G401 (cell line): ENCODE measurements at places on chromosomes 13 and 19.

DNA sequence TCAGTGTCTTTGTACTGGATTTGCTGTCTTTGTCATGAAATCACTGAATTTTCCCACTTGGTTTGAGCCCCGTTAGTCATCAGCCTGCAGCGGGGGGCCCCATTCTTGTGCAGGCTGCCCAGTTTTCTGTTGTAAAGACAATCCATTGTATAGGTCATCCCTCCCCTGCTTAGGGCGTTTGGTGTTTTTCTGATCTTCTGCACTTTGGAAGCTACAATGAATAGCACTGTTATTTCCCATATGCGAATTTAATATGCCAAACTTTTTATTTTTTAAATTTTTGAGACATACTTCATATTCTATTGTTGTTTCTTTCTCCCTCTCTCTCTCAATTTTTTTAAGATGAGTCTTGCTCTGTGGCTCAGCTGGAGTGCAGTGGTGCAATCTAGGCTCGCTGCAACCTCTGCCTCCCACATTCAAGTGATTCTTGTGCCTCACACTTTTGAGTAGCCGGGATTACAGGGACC, 9.0 kb downstream of the SLC27A1 start:
- no peak for DNase-seq

- peak; percentile 77 for DNase-seq
These were observed 151.7 kb downstream of the LHFPL6 start for GRCh38 chr13:39451301-39451700.

GRCh38 chr13:105220881-105221280, 1314.6 kb downstream of the EFNB2 start:
- no peak for DNase-seq

GRCh38 chr19:44812142-44812718, 3.3 kb downstream of the BCAM start:
- no peak for DNase-seq

DNA sequence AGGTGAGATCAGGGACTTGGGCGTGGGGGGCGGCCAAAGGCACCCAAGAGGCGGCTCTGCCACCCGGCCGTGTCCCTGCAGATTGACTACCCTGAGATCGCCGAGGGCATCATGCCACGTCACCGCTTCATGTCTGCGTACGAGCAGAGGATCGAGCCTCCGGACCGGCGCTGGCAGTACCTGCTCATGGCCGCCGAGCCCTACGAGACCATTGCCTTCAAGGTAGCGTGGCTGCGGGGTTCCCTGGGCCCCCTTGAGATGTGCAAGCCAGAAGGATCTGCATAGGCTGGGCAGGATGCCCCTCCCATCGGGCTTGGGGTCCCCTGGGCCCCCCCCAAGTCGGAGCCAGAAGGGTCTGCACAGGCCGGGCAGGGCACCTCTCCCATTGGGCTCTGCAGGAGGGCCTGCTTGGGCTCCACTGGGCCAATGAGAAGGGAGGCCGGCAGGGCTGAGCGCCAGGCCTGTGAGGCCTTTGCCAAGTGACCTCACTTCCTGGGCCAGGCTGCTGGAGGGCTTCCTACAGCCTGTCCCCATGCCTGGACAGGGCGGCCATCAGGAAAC, 2.2 kb upstream of the AMH start:
- DNase-seq: peak; percentile 48

DNA sequence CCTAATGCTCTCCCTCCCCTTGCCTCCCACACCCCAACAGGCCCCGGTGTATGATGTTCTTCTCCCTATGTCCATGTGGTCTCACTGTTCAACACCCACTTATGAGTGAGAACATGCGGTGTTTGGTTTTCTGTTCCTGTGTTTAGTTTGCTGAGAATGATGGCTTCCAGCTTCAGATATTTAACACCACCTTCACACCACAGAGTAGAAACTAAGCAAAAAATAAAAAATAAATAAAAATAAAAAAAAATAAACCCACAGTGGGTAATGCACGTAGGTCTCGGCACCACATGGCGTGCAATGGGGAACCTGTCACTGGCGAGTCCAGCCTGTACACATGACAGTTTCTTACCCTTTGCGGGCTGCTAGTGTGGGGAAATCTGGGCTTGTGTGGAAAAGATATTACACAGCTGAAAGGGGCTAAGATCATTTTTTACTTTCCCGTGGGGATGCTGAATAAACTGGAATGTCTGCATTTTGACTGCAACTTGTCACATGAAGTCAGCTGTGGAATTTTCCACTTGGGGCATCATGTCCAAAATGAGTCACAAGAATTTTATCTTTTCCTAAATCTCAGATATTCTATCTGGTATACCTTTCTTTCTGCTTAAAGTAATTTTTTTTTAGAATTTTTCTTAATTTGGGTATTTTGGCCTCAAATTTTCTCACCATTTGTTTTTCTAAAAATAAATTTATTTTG, 170.5 kb downstream of the IRS2 start:
- DNase-seq: no peak

- DNase-seq: no peak
These were observed 24.1 kb upstream of the WDR18 start for GRCh38 chr19:960020-960419.

- peak; percentile 72 for DNase-seq
These were observed 12.4 kb downstream of the ZIC2 start for GRCh38 chr13:99993660-99994637.

DNA sequence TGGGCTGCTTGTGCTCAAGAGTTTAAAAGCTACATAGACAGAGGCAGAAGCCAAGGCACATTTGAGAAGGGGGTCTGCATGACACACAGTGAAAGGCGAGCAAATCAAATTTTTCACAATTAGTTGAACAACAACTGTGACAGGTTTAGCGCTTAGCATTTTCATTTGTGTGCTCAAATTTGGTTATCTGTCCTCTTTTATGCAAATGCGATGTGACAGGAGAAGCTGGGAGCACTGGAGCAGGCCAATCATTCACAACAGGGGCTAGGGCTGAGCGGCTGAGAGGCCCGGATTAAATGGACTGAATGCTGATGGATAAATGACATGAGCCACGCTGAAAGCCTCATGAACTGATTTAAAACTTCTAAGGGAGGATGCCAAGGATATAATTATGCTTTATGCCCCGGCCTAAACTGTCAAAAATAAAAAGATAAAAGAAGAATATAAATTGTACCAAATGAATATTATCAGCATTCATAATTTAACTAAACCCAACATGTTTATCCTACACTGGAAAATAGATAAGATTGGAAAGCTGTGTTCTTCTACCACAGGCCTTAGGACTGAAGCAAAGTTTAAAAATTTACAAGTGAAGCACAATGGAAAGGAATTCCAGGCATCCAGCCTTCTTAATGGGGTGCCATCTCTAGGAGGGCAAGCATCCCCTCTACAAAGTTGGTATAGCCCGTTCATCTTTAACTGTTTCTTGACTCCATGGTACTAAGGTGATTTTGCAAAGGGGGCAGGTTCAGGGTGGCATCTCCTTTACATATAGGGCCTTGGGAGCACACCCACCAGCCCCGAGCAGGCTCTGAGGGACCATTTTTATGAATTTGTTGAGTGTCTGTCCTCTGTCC, 117.9 kb downstream of the RBM26 start:
- DNase-seq: peak; percentile 43

GRCh38 chr19:46068345-46069258, 27.8 kb upstream of the IGFL4 start:
- DNase-seq: no peak

- DNase-seq: peak; percentile 40
These were observed 28.8 kb downstream of the EPN1 start for GRCh38 chr19:55703790-55704215.

DNA sequence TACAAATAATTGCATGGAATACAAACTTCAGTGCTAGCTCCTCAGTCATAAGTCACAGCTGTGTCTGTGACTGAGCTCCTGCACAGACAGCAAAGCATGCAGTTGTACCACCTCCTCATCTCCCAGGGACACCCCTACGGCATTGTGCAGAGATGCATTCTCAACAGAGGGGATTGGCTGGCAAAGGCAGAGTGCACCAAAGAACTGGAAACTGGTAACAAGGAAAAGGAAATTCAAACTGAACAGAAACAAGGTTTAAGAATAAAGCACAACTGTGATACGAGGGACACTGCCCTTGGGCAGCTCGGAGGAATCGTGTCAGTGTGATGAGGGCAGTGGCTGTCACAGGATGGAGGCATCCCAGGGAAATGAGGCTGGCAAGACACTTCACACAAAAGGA, 126.1 kb upstream of the SOX1 start:
- DNase-seq: no peak

DNA sequence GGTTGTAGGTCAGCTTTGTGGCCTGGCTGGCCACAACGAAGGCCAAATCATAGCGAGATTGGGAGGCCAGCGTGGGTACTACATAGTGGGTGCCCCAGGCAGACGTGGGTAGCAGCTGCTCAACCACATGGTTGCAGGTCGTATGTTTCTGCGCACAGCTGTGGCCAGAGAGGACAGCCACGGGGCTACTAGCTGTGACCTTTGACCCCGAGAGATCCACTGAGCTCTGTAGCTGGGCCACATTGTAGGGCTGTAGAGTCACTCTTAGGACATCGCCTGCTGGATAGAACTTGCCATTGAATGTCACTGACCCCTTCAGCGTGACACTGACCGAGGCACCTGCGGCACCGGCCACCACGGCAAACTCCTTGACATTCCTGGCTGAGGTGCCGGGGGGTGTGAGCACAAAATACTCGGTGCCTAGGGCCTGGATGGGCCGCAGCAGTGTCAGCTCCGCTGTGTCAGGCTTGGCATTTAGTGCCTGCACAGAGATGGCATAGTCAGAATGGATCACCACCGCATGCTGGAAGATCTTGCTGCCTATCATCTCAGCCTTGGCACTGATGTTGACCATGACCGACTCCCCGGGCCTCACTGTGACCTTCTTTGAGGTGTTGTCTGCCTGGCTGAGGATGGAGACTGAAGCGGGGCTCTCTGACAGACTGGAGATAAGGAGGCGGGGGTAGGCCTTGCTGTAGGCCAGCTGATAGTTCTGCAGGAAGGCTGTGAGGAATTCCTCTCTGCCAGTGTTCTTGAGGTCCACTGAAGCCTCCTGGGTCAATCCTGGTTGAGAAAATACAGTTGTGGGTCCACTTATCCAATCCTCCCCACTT, 6.7 kb downstream of the FCGBP start:
- DNase-seq: no peak

GRCh38 chr19:7676376-7676775, 514 bp upstream of the MCEMP1 start:
- DNase-seq: no peak

- peak; percentile 29 for DNase-seq
These were observed 1.7 kb downstream of the DPY19L3 start for GRCh38 chr19:32407004-32407992.

GRCh38 chr13:78129823-78130222, 211.2 kb upstream of the EDNRB start:
- DNase-seq: no peak

DNA sequence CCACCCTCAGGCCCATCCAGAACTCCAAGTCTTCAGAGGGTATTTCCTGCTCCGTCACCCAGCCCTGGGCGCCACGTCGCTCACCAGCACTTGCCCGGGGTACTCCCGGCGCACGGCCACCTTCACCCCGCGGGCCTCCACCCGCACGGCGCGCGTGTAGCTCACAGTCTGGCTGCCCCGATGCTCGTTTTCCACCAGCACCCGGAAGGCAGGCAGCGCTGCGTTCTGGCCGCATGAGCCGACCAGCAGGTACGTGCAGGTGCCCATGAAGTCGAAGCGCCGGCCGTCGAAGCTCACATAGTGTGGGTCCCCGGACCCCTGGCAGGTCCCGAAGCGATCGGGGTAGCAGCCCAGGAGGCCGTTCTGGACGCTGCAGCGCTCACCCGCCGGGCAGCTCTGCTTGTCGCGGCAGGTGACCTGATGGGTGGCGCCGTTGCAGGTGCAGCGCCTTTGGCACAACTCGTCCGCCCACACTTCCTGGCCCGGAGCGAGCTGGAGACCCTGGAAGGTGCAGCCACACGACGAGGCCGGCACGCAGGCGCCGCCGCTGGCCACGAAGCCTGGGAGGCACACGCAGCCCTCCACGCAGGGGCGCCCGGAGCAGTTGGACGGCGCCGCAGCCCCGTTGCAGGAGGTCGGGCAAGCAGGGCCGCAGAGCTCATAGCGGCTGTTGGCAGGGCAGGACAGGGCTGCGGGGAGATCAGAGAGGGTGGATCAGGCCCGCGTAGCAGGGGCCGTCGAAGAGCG, 19.2 kb downstream of the FCGBP start:
- DNase-seq: no peak

DNA sequence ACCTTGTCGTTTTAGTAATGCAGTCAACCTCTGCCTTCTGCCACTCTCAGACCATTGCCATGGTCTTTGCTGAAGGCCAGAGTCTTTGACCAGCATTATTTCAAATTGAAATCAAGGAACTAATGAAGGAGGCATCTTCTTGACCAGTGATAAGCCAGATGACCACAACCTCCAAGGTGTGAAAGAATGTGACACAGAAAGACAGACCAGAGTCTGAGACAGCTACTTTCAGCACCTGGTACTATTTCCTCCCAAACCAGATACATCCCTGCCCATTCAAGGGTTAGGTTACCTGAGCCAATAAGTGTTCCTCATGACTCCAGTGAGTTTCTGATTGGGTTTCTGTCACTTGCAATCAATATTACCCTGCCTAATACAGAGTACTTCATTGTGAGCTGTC, 20.3 kb upstream of the RNASEH2B start:
- no peak for DNase-seq

DNA sequence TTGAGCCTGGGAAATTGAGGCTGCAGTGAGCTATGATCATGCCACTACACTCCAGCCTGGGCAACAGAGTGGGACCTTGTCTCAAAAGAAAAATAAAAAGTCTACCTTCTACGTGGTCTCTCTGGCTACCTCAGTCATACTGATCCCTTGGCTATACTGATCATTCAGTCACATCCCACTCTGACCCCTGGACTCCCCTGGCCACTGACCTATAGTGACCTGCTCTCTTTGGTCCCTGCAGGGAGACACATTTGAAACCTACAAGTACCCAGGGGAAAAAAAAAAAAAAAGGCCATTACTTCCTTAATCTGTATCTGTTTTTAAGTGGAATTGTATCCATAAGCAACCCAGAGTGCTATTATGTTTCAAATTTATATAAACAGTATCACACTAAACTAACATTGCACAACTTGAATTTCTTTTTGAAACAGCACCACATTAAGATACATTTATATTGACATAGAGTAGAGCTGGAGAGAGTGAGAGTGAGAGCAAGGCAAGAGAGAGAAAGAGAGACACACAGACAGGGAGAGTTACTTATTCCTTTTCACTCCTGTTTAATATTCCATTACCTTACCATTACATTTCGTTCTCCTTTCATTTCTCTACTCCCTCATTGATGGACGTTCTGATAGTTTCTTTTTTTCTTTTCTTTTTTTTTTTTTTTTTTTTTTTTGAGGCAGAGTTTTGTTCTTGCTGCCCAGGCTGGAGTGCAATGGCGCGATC, 23.7 kb upstream of the CERS4 start:
- DNase-seq: no peak

DNA sequence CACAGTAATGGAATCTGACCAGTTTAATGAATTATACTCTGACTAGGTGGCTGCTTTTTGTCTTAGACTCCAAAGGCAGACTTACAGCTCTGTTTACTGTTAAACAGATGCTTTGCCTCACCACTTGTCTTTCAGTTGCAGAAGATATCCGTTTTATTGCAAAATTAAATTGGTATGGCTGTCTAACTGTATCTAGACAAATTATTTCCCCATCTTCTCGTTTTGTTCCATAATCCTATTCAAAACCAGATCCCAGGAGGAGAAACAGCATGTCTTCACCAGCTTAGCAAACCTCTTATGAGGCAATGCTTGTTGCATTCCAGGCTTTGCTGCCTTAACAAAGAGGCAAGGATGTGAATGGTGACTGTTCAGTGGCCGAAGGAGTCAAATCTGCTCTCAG, 215.6 kb downstream of the TDRD3 start:
- DNase-seq: no peak
